ENCODE measurements at places on chromosomes 2 and 18.

GRCh38 chr2:215937190-215937589 is 76.2 kb downstream of the MREG start:
- no peak for DNase-seq

GRCh38 chr18:13406736-13407135 is 188.2 kb downstream of the LDLRAD4 start:
- DNase-seq, result no peak

GRCh38 chr18:58148954-58149471 is 105.0 kb downstream of the NEDD4L start:
- DNase-seq, result no peak

GRCh38 chr2:50443288-50443687 is 588.6 kb downstream of the NRXN1 start:
- no peak for DNase-seq

DNA sequence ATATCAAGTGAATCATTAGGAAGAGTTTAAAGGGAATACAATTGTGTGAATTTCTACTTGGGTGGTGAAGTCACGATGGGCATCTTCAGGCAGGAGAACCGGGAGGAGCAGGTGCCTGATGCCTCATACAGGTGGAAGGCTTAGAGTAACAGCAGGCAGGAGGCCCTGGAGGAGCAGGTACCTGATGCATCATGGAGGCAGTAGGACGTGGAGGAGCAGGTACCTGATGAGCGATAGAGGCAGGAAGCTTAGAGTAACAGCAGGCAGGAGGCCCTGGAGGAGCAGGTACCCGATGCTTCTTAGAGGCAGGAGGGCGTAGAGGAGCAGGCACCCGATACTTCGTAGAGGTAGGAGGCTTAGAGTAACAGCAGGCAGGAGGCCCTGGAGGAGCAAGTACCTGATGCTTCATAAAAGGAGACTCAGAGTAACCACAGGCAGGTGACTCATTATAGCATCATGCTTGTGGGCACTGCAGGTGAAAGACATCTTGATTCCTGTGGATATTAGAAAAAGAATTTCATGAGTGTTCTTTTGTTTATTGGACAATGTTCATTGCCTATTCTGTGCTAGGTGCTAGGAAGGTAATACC is 133.9 kb downstream of the ATP9B start:
- no peak for DNase-seq
